ENCODE measurements at places on chromosomes 7 and 10.

DNA sequence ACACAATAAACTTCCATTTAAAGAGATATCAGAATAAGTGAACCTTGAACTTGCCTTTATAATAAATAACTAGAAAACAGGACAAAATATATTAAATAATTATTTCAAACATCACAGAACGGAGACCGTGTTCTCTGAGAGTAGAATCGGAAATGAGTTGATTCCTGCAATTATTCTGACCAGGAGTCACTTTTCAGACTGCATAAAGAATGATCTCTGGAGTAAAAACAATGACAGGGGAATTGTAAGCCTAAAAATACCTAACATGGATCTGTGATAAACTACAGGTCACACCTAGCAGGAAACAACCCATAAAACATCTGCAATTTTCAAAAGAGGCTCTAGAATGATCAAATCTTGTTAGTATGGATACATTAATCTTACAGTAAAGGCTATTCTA lies 577.5 kb upstream of the SORCS1 start:
- DNase-seq: no peak

DNA sequence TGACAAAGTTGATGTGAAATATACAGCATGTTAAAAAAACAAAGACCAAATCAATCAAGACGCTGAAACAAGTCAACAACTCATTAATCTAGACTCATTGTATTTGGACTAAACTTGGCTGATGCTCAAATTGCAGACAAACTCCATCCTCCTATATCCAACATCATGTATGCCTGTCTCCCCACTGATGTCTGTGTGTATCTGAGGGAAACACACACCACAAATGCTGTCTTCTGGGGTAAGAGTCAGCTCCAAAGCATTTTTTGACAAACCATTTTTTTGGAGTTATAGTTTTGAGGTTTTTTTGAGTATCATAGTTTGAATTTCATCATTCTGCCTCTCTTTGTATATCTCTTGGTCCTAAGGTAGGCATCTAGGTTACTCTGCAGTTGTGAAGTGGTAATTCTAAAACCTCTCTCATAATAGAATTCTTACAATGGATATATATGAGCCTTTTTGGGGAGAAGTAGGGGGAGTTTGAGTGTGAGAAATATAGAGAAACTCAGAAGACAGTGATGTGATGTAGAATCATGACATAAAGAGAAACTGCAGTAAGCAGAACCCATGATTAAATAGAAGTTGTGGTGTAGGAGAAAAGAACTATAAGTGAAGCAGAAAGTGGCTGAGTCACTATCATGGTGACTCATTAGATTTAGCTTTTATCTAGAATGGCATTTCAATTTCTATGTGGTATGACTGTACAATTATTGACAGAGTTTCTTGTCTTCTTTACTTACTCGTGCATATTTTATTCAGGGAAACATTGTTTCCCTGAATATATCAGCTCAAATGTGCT lies 1531.1 kb upstream of the LRRTM3 start:
- no peak for DNase-seq

DNA sequence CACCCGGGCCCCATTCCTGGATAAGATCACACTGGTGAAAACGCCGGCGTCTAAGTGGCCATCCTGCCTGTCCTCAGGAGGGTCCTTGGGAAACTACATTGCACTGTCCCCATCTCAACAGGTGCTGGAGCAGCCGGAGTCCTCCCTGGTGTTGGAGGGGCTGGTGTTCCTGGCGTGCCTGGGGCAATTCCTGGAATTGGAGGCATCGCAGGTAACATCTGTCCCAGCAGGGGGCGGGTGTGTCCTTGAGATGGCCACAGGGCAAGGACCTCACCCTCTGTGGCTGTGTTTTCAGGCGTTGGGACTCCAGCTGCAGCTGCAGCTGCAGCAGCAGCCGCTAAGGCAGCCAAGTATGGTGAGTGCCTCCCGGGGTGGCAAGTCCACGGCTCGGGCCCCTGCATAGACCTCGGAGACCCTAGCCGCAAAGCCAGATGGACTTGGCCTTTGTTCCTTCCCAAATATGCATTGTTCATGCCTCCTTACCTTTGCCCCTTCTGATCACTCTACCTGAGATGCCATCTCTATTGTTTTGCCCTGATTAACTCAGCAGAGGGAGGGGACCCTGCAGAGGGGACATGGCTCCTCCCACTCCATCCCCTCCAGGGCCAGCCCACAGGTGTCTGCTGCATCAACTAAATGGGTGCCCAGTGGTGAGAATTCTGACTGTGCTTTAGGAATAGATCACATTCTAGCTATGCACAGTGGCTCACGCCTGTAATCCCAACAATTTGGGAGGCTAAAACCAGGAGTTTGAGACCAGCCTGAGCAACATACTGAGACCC lies 23.8 kb downstream of the ELN start:
- peak; percentile 19 for DNase-seq

DNA sequence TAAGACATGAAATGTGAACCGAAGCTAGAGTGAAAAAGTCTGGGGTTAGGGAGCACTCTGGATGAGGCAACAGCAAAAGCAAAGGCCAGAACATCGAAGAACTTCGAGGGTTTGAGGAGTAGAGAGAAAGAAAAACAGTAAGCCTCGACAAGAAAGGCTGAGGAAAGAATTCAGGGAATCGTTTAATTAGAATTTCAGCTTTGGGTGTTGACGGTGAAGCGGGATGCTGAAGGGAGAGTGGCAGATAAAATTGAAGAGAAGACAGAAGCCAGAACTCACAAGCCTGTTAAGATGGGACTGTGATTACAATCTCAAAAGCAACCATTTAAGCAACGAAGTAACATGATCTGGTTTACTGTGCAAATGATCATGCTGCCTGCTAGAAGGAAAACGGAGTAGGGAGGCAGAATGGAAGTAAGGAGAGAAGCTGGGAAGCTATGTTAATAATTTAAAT lies 2.1 kb downstream of the TRDMT1 start:
- DNase-seq: no peak

DNA sequence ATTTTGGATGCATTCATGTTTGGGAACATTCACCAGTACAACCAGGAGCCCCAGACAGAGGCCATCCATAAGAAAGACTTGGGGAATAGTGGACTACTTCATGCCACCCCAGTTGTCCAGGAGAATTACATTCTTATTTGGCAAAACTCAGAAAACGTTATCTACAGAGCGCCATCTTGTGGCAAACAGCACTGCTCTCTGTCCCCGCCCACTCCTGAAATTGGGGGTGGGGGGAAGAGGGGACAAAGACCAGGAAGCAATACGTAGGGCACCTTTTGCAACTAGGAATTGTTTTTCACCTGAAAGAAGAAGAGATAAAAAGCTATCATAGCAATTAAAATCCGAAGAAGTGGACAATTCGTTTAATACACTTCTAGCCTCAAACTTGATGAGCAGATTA lies 134.6 kb upstream of the MGMT start:
- DNase-seq: peak; percentile 17

GRCh38 chr10:11208908-11209829 lies 191.5 kb downstream of the CELF2 start:
- peak; percentile 49 for DNase-seq

DNA sequence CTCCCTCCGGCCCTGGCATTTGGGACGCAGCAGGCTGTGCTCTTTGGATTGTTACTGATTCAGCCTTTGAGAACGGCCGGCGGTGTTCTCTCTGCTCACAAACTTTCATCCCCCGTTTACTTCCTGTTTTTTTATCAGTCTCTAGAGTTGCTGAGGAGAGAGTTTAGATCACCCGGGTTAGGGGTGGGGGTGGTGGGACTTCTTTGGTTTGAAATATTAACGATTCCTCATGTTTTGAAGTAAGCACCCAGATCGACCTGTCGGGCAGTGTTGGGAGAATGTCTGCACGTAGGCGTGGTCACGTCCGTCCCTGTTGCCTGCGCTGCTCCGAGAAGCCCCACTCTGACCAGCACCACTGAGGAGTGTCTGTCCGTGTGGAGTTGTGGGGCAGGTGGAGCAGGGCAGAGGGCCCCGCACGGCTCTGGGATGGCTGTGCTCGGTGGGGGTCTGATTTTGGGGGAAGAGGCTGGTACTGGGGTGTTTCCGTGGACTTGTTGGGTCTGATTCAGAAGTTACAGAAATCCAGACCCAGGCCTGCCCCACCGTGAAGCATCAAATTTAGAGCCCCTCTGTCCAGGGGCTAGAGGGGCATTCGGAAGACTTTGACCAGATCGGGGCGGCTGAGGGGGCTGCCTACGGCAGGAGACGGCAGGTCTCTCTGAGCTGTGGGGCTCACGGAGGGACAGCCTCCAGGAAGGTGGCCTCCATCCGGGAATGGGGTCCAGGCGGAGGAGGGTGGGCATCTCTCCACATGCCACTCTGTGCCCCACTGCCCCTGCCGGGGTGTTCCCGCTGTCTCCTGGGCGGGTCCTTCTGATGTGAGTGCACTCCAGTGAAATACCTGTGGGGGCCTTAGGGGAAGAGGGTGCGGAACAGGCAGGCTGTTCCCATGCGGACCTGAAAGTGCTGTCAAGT lies 7.4 kb downstream of the INPP5A start:
- DNase-seq: no peak

- peak; percentile 80 for DNase-seq
Measured at GRCh38 chr10:132434405-132435005, 37.5 kb downstream of the PWWP2B start.

DNA sequence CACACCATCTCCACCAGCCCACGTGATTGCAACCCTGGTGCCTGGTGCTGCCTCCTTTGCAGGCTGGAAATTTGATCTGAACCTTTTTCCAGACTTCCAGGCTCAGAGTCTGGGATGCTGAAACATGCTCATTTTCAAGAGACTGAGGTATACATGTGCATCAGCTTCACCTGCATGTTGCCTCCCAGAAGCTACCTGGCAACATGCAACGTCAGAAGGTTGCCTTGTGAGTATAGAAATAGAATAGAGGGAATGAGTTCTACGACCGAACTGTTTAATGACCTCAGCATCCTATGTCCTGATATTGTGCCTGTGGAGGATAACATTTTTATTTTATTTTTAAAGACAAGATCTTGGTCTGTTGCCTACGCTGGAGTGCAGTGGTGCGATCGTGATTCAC lies 1.9 kb upstream of the ZNF212 start:
- no peak for DNase-seq

- no peak for DNase-seq
Measured at GRCh38 chr10:18010050-18010449, 58.3 kb downstream of the SLC39A12 start.

DNA sequence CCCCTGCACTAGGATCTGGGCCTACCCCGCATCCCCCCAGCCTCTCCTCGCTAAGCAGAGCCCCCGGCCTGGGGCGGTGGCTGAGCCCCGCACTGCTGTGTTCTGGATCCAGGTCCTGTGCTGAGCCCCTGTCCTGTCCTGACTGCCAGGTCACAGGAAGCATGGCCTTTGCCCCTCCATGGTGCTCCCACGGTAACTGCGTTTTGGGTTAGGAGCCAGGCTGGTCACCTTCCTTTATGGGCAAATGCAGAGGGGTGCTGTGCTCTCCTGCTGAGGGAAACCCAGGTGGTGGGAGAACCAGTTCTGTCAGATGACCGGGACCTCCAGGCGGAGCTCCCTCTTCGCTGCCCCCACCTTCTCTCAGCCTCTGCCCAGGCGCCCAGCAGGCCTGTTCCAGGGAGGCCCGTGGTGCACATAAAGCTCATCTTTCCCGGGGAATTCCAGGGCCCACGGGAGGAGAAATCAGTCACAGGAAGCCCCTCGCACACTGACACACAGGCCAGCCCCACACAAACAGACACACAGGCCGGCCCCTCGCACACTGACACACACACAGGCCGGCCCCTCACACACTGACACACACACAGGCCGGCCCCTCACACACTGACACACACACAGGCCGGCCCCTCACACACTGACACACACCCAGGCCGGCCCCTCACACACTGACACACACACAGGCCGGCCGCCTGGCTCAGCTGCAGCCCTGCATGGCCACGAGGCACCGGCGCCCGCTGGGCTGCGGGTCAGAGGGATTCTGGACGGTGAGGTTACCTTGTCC lies 75.6 kb downstream of the CFAP46 start:
- no peak for DNase-seq

GRCh38 chr10:13087986-13088618 lies 11.9 kb upstream of the OPTN start:
- no peak for DNase-seq

- DNase-seq: peak; percentile 31
Measured at GRCh38 chr10:46297406-46298204, 10.8 kb downstream of the ANTXRL start.

- DNase-seq: no peak
Measured at GRCh38 chr7:73308074-73308664, 457 bp downstream of the NSUN5 start.

DNA sequence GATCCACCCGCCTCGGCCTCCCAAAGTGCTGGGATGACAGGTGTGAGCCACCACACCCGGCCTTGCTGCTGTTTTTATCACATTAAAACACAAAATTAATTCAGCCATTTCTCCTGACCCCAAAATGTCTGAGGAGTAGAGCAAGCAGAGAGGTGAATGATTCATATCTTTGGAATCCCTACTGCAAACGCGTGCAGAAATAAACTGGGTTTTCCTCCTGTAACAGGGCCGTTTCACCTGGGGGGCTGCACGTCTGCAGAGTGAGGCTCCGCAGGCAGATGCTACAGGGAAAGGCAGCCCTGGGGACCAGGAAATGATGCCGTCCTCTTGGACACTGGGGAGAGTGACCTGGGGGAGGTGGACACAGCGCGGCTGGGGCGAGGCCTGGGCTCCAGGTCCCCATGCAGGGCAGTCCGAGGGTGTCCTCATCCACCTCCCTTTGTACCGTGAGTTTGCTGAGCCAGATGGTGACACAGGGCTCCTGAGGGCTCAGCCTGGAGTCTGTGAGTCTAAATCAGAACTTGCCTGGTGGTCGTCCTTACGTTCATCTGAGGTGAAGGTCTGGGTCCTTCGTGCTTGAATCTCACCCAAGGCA lies 41.9 kb downstream of the PDGFA start:
- no peak for DNase-seq

GRCh38 chr10:111075577-111076185 lies 1.1 kb upstream of the ADRA2A start:
- DNase-seq: no peak
